B cell (primary cell): ENCODE measurements at places on chromosomes 3 and 15.

DNA sequence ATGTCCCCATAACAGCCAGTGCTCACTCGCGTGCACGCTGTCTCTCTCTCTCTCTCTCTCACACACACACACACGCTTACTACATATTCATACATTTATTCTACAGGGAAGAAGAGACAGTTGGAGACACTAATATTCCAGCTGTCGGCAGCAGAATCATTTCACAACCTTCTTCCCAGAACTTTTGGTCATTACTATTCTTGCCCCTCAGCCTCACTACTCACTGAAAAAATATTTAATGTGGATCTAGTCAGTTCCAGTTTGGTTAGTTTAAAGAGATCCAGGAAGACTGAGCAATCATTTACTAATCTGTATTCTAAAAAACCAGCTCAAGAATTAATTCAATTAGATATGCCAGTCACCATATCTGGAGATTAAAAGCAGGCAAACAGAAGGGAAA, 394.9 kb downstream of the PTPRG start:
- DNase-seq, result no peak

- no peak for DNase-seq
These were observed 64.8 kb downstream of the SCN11A start for GRCh38 chr3:38986901-38987300.

DNA sequence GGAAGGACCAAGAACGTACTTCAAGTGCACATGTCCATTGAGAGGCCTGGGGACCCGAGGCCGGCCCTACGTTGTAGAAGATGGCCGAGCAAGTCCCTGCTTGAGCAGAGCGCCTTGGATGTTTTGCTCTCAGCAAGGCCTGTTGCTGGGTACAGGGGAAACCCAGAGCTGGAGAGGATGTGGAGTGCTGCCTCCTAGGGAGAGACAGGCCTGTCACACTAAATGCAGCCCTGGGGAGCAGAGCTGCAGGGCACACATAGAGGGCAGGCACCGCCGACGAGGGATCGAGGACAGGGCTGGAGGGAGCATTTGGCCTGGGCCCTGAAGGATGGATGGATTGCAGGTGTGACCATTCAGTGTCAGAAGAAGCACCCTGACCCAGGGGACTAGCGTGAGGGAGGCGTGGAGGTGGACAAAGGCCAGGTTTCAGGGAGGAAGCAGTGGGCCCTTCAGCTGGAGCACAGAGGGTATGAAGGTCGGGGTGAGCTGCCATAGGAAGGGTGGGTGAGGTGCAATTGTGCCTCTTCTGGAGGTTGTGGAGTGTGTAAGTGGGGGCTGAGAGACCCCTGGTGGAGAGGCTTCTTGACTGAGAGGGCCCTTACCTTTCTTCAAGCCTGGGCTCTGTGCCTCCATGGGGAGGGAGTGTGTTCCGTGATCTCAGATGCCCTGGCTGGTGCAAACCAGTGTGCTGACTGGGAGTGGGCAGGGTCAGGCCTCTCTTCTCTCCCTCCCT, 142.4 kb downstream of the CHDH start:
- DNase-seq, result no peak

- no peak for DNase-seq
These were observed 417.7 kb downstream of the LPP start for GRCh38 chr3:188571531-188572095.

DNA sequence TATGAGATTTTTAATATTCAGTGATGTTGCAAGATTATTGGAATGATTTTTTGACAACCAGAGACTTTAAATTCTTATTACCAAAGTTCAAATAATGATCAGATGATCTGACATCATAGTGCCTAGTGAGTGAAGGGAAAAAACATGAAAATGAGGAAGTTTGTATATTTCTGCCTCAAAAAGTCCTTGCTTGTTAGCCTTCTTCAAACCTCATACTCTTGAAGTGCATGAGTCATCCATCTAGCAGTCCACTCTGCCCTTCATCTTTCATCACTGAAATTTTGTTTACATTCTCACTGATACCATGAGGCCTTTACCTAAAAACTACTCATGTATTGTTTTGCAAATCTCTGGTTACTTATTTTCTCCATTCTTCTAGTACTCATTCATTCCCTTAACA, 23.9 kb upstream of the OR5H6 start:
- DNase-seq, result no peak

DNA sequence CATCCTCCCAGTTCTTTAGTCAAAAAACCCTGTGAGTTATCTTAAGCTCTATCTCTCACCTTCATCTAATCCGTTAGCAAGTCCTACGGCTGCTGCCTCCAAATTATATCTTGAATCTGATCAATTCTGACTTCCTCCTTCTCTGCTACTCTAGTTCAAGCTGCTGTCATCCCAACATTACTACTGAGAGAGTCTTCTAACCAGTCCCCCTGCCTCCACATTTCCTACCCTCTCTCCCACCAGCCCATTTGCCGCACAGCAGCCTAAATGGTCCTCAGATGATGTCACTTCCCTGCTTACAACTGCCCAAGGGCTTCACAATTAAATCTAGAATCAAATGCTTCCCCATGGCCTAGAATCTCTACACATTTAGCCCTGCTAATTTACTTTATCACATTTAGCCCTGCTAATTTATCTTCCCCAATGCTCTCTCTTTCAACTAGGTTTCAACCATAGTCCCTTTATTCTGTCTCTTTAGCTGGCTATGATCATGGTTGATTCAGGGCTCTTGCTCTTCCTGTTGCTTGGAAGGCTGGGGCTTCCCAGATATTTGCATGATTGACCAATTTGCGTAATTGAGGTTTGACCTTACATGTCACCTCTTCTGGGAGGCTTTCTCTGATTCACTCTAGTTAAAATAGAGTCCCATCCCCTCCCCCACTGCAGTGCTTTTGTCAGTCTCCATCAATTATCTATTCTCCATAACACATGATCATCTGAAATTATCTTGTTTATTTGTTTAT, 11.0 kb upstream of the ARL14 start:
- peak; percentile 60 for DNase-seq

- DNase-seq, result peak; percentile 27
These were observed 987 bp downstream of the PRTG start for GRCh38 chr15:55741833-55742497.

DNA sequence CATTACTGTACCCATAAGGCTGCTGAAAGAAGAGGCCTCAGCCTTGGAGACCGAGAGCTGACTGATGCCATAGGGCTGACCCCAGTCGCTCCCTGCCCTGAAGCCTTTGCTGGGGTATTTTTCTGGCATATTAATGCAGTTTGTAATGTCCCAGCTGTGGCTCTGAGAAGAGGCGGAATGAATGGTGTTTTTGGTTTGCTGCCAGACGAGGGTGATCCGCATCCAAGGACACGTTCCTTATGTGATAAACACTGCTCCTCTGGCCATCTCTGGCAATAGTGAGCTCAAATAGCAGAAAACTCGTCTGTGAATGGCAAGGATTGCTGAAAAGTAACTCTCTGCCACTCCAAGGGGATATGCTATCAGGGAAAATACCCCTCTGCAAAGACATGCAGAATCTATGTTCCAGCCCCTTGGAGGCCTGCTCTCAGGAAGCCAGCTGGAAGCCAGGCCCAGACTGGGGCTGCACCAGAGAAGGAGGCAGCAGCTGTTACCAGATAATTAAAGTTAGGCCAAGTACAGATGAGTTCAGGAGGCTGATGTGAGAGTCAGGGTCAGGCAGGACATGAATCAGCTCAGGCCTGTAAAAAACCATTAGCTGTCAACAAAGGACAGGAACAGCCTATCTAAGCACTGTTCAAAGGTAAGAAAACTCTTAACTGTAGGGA, 28.9 kb upstream of the KLHL6 start:
- no peak for DNase-seq

GRCh38 chr3:53773611-53774368, 72.4 kb downstream of the CHDH start:
- DNase-seq, result peak; percentile 33

DNA sequence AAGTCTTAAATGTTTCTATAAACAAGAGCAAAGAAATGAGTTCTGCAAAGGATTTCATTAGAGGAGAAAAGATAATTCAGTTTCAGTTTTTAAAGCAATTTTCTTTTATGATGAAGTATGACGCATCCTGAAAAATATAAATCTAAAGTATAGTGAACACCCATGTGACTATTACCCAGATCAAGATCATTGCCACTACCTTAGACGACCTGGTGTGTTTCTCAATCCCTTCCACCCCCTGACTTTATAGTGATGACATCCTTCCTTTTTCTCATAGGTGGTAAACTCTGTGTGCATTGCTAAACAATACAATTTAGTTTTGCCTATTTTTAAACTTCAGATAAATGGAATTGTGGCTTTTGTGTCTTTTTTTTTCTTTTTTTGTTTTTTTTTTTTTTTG, 8.4 kb downstream of the STT3B start:
- no peak for DNase-seq

GRCh38 chr15:74320352-74321247, 46.8 kb downstream of the CYP11A1 start:
- DNase-seq, result peak; percentile 30

DNA sequence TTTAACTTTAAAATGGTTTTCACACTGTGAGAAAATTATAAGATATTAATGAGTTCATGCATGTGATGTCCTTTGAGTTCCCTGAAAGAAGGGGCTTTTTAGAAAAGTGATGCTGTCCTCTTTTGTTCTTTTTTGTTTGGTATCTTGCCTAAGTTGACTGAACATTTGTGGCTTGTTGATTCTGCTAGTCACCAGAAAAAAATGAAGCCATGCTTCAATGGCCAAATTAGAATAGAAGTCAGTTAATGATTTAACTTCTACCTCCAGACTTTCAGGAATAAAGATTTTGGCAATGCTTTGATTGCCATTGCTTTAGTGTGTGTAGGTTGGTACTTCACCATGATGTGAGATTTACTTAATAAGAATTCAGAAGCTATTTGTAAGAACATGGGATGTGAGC, 260.6 kb upstream of the NECTIN3 start:
- DNase-seq, result no peak

DNA sequence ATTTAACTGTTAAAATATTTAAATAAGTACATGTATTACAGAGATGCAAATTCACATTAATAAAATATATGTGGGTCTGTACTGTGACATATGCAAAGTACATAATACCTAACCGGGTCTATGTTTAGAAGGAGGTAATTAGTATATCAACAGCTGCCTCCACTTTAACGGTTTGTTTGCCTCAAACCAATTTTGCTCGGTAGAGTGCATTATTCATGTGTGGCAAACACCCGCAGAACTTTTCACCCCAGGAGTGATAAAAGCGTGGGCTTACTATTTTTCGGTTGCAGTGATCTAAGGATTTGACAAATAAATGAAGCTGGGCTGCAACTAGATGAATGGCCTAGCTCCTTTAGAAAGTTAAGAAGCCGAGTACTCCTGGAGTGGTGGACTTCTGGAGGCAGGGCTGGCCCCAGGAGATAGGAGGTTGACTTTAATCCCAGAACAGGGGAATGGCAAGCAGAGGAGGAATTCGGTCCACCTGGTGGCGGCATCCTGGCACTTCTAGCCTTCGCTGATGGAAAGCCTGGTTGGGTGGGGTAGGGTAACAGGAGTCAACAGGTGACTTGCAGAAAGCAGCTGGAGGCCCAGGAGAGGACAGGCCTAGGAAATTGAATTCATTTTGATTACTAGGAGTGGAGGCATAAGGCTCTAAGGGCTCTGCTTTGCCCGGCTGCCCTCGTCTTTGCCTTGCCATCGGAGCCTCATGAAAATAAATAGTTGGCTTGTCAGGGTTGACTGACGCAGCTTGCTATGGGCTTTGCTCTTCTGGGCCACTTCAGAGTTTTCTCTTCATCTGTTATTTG, 2.4 kb downstream of the SLCO3A1 start:
- DNase-seq, result no peak

DNA sequence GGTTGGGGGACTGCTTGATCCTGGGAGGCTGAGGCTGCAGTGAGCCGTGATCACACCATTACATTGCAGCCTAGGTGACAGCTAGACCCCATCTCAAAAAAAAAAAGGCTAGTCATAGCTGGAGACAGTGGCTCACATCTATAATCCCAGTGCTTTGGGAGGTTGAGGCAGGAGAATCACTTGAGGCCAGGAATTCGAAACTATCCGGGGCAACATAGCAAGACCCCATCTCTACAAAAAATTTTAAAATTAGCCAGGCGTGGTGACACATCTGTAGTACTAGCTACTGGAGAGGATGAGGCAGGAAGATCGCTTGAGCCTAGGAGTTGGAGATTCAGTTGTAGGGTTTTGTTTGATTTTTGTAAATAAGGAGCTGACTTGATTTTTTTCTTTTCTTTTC, 45.6 kb downstream of the KNL1 start:
- no peak for DNase-seq

DNA sequence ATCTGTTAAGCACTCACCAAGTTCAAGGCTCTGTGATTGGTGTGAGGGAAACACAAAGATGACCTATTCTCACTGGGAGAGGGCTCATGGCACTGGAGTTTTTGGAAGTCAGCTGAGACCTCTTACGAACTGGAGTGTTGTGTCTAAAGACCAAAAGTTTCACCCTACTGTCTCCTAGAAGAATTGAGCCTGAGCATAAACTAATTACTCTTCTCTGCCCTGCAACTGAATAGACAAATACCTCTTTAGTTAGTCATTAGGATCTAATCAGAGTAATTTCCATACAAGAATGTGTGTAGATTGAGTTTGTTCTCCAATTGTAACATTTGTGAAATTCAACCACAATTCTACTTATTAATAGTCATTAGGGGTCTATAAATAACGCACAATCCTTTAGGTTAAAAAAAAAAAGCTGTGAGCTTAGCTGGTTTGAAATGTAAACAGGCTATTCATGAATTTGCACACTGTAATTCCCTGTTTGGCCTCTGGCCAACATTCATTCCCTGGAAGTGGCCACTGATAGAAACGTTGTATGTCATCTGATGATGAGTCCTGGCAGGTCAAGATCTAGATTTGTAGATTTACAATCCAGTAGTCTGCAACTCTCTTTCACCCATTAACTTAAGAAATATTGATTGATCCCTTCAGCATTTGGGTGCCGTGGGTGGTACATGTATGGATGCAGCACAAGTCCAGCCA, 76.8 kb upstream of the SOX14 start:
- DNase-seq, result no peak

DNA sequence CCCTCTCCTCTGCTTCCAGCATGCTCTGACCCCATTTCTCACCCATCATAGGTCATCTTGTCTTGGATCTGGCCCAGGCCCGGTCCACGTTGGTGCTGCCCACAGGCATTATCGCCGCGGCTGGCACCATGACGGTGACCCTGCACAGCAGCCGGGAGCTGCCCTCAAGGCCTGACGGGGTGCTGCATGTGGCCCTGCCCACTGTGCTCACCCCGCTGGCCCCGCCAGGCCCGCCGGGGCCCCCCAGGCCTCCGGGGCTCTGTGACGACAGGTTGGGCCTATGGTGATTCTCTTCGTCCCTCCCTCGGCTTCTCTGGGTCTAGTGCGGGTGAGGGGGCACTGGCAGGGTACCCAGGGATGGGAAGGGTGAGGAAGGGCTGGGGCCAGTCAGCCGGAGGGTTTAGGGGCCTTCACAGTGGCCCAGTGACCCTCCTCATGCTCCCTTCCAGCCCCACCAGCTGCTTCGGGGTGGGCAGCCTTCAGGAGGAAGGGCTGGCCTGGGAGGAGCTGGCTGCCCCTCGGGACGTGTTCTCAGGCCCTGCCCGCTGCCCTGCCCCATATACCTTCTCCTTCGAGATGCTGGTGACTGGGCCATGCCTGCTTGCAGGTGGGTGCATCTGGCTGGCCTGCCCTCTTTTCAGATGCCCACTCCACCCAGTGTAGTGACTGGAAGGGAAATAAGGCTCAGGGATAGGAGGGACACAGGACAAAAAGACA, 3.9 kb downstream of the VWA5B2 start:
- DNase-seq, result no peak

GRCh38 chr3:55897573-55898224, 410.6 kb upstream of the WNT5A start:
- DNase-seq, result no peak

- no peak for DNase-seq
These were observed 73.9 kb upstream of the TMEM108 start for GRCh38 chr3:132964266-132964665.

GRCh38 chr15:91916051-91916450, 62.5 kb downstream of the SLCO3A1 start:
- no peak for DNase-seq
